ENCODE measurements at places on chromosomes 7 and 10. TPM values are rescaled to one million over a fixed set of nuclear protein-coding genes. Genes with fewer than 3 reads are reported as not detected.
A peak's percentile ranks its signal among the peaks of the same experiment; 100 is the strongest.

- no peak for DNase-seq
Measured at GRCh38 chr10:28001353-28001752, 2.5 kb upstream of the ODAD2 start.

GRCh38 chr7:132485600-132486273, 90.5 kb downstream of the PLXNA4 start:
- peak; percentile 82 for DNase-seq

GRCh38 chr10:135601-136464, 578 bp downstream of the ZMYND11 start:
- peak; percentile 86 for DNase-seq

DNA sequence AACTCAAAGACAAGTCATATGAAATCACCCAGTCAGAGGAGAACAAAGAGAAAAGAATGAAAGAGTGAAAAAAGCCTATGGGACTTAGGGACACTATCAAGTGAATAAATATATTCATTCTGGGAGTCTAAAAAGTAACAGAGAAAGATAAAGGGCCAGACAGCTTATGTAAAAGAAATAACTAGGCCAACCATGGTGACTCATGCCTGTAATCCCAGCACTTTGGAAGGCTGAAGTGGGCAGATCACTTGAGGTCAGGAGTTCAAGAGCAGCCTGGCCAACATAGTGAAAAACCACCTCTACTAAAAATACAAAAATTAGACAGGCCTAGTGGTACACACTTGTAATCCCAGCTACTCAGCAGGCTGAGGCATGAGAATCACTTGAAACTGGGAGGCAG, 154.7 kb upstream of the TMEM106B start:
- DNase-seq = no peak

- no peak for DNase-seq
Measured at GRCh38 chr10:87677595-87677994, 17.9 kb downstream of the PAPSS2 start.

DNA sequence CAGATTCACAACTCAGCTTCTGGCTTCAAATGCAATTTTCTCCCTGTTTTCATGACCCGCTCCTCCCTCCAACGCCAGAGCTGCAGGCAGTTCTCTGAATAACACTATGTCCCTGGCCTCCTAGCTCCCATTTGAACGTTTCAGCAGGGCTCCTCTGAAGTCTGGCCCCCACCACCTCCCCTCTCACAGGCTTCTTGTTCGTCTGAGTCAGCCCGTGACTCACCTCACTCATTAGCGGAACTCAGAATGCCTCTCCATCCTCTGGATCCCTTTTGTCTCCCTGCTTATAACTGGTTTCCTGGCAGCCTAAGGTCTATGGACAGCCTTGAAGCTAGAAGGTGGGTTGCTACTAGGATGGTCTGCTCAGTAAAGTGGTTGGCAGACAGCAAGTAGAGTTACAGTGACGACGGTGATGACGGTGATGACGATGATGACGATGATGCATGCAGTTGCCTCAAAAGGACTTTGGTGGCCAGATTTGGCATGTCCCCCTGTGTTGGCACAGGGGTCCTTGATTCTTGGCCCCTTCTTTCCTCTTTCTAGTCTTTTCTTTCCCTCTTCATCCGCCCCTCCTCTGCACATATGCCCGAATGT, 83.3 kb upstream of the MKLN1 start:
- DNase-seq = peak; percentile 18

DNA sequence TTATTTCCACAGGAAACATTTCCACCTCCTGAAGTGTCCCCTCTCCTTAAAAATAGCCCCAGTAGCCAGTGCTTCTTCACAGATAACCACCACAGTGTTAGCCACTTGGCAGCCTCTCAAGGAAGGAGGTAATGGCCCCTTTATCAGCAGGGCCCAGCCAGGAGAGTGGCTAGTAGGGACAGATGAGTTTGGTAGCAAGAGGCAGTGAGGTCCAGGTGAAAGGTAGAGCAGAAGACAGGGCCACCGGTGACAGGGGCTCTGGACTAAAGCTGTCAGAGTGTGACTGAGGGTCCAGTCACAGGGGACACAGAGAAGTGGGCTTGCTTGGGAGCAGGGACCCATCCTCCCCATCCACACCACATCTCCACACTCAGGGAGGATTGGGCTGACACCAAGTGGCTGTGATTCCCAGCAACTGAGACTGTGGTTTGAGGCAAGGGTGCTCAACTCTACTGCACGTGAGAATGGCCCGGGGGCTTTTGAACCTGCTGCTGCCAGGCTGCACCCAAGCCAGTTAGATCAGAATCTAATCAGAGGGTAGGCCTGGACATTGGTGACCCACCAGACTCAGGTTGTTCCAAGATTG, 52.2 kb downstream of the C10orf120 start:
- DNase-seq = no peak

DNA sequence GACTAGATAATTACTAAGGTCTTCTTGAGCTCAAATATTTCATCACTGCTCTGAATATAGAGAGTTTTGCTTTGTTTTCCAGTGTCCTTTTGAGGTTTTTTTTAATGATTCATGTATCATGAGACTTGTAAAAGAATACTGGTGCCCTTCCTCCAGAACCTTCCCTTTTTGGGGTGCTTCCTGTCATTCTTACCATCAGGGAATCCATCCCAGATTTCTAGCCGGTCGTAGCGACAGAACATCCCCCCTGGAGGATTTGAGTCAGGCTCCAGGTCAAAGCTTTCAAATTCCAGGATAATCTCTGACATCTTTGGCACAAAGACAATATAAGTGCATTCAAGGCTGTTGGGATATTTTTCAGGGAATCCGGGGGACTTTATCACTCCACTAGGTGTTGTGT, 71.0 kb downstream of the NRP1 start:
- no peak for DNase-seq

SPDYE11 gene
- total RNA-seq = not detected

HOXA5 gene
- total RNA-seq = 0.17 TPM

COL28A1 gene
- total RNA-seq = 5.3 TPM

METTL27 gene
- total RNA-seq = not detected

NME8 gene
- not detected for total RNA-seq

NOS3 gene
- 20.5 TPM for total RNA-seq

COPG2 gene
- 18.1 TPM for total RNA-seq

SPDYE2B gene
- not detected for total RNA-seq
